Adrenal gland (tissue), 19 donors: ENCODE measurements at places on chromosomes 6 and 20. TPM values are rescaled to one million over a fixed set of nuclear protein-coding genes. Genes with fewer than 3 reads are reported as not detected.

Gene FAM217A
- total RNA-seq, result not detected

Gene DTNBP1
- total RNA-seq, result 15.6 TPM

Gene SSTR4
- not detected for total RNA-seq

Gene C20orf144
- total RNA-seq, result not detected

Gene MCCD1
- total RNA-seq, result not detected

Gene SLC29A1
- total RNA-seq, result 48.6 TPM

Gene CCM2L
- 5.2 TPM for total RNA-seq
